ENCODE measurements at places on chromosomes 7 and 10.

- DNase-seq = no peak
These were observed 44.4 kb upstream of the CELF2 start for GRCh38 chr10:10973310-10973709.

DNA sequence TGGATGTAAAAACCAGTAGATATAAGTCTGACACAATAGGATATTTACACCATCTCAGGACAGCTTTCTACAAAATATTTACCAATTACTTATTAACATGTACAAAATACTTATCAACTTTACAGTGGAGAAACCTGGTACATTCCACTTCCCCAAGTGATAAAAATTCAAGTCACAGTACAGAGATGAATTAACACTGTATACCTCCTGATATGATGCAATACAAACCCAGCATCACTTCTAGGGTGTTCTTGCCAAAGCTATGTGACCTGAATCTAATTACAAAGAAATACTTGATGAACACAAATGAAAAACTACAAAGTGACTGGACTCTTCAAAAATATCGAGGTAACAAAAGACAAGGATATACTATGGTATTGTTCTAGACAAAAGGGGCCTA lies 156.4 kb upstream of the FGFR2 start:
- DNase-seq = no peak

GRCh38 chr7:127976056-127976737 lies 55.0 kb downstream of the LRRC4 start:
- no peak for DNase-seq

- DNase-seq = no peak
These were observed 130.5 kb upstream of the PFKP start for GRCh38 chr10:2936816-2937215.

GRCh38 chr10:111221682-111222480 lies 145.1 kb downstream of the ADRA2A start:
- no peak for DNase-seq

DNA sequence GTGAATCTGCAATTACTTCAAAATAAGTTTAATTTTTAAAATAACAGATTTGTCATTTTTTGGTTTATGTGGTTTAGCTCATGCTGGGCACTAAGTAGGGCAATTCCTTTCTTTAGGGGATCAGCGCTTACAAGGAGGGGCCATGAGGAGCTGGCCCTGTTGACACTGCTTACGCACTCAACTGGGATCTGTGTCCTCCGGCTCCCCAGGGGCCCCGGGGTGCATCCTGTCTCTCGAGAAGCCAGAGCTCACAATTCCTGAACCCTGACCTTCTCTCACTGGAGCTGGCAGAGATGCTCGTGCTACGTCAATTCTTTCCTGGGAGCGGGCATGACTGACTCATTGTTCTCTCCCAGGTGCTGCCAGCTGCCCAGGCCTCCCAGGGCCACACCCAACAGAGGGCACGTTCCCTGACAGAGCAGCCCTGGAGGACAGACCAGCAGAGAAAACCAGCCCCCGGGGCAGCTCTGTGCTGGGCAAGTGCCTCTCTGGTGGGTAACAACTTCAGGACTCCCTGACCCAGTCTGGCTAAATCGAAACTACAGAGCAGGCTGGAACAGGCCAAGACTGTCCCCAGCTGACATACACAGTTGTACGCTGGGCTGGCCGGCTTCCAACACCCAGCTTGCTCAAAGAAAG lies 36.8 kb downstream of the CTBP2 start:
- DNase-seq = no peak

- no peak for DNase-seq
These were observed 2.4 kb upstream of the REEP3 start for GRCh38 chr10:63518690-63519288.

- no peak for DNase-seq
These were observed 55.7 kb upstream of the CREB5 start for GRCh38 chr7:28356619-28357018.

DNA sequence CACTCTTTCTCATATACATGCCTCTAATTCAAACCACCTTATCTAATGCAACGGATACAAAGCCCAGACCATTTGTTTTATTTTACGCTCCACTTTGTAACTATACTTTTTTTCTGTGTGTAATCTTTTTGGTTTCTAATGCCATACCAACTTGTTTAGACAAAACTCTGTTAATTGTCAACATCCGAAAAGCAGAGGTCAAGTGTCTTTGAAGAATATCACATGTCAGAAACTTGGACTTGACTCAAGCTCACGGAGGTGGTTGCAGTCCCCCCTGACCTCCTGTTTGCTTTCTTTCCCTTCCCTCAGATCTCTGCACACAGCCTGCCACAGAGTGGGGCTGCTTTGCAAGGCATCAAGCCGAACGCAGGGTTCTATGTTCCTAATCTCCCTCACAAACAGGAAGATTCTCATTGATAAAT lies 698.9 kb downstream of the PARD3 start:
- DNase-seq = no peak

All from T-helper 1 cell (primary cell).